ENCODE measurements at places on chromosomes 7 and 10.

- no peak for DNase-seq
Observed at GRCh38 chr10:100907175-100907574, 5.6 kb upstream of the SLF2 start.

DNA sequence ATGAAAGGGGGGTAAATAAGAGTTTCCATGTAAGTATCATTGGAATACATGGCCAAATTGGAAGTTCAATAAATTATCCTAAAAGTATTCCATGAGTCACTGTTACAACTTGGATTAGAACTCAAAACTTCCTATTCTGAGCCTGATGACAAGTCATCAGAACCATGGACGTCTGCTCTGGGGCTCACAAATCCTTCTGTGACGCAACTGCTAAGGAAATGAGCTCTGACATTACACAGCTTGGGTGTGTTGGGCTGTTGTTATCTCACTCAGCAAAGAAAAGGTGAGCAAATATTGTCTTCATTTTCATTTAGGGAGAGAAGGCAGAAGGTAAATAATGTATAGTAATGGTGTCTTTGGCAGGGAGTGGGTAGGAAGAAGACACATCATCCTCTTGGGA lies 214.8 kb upstream of the ADO start:
- DNase-seq, result no peak

DNA sequence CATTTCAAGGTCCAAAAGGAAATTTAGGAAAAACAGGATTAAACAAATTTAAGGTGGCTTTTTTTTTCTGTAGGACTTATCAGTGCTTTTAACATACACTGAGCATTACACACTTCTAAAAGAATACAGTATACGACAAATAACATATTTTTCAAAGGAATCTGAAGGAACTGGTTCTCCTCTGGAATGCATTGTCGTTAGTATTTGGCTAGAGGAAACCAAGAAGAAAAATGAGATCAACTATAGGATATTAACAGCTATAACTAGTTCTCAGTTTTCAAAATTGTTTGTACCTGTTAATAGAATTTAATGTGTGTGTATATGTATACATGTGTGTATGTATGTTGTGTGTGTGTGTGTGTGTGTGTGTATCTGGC lies 50.1 kb upstream of the ADAM12 start:
- DNase-seq, result no peak

DNA sequence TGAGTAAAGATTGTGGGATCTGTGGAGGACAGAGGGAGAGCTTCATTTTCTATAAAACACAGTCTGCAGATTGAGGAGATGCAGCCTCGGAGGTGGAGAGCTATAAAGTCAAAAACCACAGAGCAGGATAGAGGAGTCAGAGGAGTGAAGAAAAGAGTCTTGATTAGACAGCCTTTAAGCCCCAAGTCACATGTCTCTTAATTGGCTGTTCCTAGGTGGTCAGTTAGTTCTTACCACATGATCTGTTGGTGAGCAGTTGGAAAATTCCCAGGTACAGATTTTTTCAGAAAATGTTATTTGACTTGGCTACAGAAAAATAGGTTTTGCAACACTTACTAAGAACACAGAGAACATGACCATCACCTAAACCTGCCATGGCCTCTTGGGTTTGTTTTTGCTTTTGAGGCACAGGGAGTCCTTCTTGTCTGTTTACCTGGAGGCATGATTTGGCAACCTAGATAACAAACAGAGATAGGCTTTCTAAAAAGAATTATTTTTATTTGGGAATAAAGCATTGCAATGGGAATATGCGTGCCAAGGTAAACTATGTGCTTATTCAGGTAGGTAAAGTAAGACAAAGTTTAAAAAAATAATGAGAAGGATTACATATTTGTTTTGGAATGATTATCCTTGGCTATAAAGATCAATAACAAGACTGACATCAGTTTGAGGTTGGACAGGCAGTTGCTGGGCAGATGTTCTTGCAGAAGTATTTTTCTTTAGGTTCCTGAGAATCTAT lies 604 bp upstream of the CYP3A43 start:
- DNase-seq, result no peak

GRCh38 chr10:70374775-70375614 lies 7.4 kb downstream of the LRRC20 start:
- DNase-seq, result no peak

DNA sequence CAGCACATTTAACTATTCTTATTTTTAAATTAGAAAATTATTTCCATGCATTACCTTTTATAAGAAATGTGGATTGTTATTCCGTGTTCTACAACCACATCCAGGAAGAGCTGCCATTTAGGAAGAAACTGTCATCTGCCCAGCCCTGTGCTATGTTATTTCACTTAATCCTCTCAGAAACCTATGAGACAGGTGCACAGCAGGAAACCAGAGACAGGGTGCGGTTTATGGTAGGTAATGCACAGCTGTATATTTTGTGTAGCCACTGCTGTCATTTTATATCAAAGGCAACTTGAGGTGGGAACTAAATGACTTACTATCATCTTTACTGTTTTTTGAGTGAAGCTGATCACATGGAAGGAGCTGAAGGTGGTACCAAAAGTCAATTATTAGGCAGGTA lies 232.3 kb downstream of the MAGI2 start:
- no peak for DNase-seq

DNA sequence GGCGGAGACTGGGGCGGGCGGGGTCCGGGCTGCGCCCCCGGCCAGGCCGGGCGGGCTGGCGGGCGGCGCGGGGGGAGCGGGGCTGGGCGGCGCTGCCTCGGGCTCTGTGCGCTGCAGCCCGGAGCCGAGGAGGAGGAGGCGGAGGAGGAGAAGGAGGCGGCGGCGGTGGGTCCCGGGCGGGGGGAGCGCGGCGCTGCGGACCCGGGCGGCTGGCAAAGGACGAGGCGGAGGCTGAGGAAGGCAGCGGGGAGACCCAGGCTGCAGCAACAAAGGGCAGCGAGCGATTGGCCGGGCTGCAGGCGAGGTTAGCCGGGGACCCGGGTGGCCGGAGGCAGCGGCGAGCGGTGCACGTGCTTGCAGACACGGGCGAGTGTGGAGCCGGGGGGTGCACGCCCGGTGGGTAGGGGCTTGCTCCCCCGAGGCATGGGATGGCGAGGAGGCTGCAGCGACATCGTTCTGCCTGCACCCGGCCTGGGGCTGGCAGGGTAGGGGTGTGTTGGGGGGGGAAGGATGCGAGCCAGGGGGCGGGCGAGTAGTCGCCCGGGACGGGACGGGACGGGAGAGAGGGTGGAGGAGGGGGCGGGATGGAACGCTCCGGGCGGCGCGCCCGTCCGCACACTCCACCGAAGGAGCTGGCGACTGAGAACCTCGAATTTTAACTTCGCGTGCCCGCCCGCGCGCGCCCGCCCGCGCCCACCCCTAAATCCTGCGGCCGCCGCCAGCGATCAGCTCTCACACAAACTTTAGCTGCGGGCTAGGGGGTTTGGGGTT lies 844 bp upstream of the KAT6B start:
- DNase-seq, result no peak

- no peak for DNase-seq
Observed at GRCh38 chr7:78642751-78643150, 810.7 kb downstream of the MAGI2 start.

GRCh38 chr10:30534465-30535144 lies 94.9 kb downstream of the LYZL2 start:
- DNase-seq, result no peak

- no peak for DNase-seq
Observed at GRCh38 chr7:70807650-70808049, 324.3 kb upstream of the GALNT17 start.

DNA sequence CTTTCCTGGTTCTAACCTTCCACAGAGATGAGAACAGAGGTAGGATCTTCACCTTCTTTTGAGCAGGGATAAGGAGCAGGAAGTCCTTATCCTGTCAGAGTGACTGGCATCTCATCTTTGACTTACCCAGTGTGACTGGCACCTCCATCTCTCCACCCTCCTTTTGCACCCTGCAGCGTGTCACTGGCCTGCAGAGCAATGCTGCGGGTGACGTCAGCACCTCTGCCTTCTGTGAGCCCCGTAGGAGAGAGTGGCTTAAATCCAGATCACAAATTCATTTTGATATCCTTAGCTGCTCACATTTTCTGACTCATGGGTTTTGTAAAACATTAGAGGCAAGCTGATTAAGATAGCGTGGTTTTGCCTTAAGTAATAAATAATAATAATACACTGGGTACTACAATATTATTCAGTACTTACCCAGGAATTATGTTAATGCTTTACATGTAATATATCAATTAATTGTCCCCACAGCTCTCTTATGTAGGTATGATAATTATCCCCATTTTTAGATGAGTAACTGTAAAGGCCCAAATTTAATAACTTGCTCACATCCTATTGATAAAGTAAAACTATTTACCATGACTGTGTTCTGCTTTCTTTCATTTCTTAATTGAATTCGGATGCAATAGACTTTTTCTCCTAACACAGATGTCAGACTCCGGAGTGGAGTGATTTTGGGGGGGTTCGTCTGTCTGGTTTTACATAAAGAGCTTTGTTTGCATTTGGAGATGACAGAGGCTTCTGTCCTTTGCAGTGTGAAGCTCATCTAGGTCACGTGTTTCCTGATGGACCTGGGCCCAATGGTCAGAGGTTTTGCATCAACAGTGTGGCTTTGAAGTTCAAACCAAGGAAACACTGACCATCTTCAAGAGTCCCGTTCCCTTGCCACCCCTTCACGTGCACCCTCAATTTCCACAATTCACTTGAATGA lies 24.9 kb downstream of the MSRB2 start:
- DNase-seq, result no peak

GRCh38 chr10:59085711-59086502 lies 90.5 kb upstream of the PHYHIPL start:
- DNase-seq, result no peak

DNA sequence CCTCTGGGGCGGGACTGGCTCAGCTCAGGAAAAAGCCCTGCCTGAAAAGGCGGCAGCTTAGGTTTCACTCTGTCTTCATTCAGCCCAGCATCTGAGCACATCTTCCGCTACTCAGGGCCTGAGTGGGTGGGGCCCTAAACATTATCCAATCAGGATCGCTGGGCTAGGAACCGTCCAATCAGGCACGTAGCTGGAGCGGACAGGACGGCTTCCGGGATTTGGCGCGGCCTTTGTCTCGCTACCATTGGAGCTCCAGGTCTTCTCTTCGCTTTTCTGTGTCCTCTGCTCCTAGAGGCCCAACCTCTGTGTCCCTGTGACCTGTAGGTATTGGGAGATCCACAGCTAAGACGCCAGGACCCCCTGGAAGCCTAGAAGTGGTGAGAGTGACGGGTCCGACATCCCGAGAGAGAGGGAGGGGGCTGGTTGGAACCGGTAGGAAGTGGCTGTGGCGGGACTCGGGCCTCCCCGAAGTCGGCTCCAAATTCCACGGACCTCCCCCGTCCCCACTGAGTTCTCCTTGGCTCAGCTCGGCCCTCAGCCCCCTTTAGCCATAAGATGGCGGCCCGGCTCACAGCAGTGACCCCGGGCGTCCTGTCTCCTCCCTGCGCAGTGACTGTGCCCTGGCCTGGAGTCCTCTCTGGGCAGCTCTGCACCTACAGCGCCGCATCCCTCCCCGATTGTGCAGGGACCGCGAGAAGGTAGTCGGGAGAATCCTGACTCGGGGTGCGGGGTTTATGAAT lies 99.1 kb downstream of the ZNF680 start:
- DNase-seq, result no peak

- no peak for DNase-seq
Observed at GRCh38 chr7:9680713-9681112, 1247.3 kb downstream of the NXPH1 start.

- no peak for DNase-seq
Observed at GRCh38 chr10:123150986-123151736, 3.0 kb upstream of the BUB3 start.

GRCh38 chr10:33618196-33618595 lies 283.7 kb upstream of the NRP1 start:
- DNase-seq, result no peak

GRCh38 chr7:82972135-82972534 lies 190.5 kb downstream of the PCLO start:
- DNase-seq, result no peak

- no peak for DNase-seq
Observed at GRCh38 chr7:155331396-155331795, 33.7 kb downstream of the INSIG1 start.

DNA sequence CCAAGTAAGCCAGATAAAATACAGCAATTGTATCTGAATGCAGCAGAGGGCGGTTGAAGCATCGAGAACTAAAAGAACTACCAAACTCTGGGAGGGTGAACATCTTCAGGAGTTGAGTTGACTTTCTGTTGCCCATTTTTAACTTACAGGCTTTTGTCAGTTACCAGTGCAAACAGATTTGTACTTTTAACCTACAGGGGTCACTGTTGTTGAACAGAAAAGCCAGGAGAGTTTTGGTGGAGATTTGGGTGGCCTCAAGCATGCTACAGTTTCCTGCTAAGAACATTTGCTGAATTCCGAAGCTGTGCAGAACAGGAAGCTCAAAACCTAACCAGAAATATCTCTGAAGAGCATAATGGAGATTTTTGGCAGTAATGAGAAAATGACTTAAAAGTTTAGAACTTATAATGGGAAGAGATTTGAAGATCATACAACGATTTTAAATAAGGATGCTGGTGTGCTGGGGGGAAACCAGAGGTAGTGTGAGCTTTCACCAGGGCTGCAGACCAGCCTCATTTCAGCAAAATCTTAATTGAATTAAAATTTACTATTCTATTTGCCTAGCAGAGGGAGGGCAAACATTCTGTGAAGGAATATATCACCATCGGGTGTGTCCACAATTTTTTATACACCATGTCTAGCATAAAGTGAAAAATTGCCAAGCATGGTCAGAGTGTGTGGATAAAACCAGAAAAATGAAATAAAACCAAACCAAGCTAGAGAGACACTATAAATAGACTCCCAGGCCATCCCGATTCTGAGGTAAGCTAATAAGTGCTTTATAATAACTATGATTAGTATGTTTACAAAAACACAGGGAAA lies 208.6 kb upstream of the CCDC6 start:
- no peak for DNase-seq

GRCh38 chr7:21338728-21339164 lies 89.1 kb upstream of the SP4 start:
- DNase-seq, result no peak

- no peak for DNase-seq
Observed at GRCh38 chr7:2474224-2474623, 2.0 kb downstream of the GRIFIN start.

GRCh38 chr7:131909151-131909768 lies 352.8 kb upstream of the PODXL start:
- no peak for DNase-seq

GRCh38 chr10:117320050-117320665 lies 55.1 kb downstream of the PDZD8 start:
- no peak for DNase-seq
